ENCODE measurements at places on chromosomes 5 and 9.

DNA sequence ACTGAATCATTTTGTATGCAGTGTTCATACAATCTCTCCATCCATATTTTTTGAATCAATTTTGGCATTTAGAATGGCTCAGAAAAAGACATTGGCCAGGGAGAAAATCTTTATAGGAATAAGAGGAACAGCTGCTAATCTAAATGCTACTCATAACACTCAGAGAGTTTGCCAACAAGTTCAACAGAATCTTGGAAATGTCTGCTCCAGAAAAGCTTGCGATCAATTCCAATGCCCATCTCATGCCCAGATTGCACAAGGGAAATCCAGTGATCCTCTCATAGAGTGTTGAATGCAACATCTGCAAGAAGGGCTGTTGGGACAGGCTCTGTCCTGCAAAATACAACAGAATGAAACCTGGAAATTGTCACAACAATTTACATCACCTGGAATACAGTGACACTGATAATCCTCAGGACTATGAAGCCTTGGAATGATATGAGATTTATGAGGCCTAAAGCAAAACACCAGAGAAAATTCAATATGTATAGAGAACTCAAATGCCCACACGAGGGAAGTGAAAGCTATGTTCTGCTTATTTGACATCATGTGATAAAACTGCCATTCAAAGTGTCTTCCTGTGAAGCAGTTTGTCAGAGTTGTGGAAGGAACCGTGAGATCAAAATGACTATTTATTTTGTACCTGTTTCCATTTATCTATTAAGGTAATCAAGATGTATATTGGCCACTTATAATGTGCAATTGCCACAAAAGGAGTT is 190.1 kb downstream of the PARP8 start:
- no peak for DNase-seq

- DNase-seq, result no peak
These were observed 7.1 kb downstream of the LRRC26 start for GRCh38 chr9:137162505-137163364.

- DNase-seq, result no peak
These were observed 1.3 kb downstream of the HINT2 start for GRCh38 chr9:35813434-35814105.

- no peak for DNase-seq
These were observed 23.6 kb downstream of the TICAM2 start for GRCh38 chr5:115578657-115579056.
